ENCODE measurements at places on chromosomes 5 and 9. TPM values are rescaled to one million over a fixed set of nuclear protein-coding genes. Genes with fewer than 3 reads are reported as not detected.

Gene HTR1A
- not detected for total RNA-seq

Gene TMED7
- 148 TPM for total RNA-seq

Gene SV2C
- under 0.01 TPM for total RNA-seq

Gene TSSK1B
- total RNA-seq, result 0.13 TPM

Gene PHF24
- total RNA-seq, result 0.13 TPM

Gene DCTN3
- 175 TPM for total RNA-seq

Gene IFNA2
- total RNA-seq, result not detected

Gene OSMR
- total RNA-seq, result 56.5 TPM

Gene PCDHA11
- 0.06 TPM for total RNA-seq

Gene ORM1
- not detected for total RNA-seq

Gene WDR70
- 35.8 TPM for total RNA-seq

Gene GNA14
- total RNA-seq, result 4.4 TPM

Gene DDX4
- total RNA-seq, result not detected

Gene AHRR
- total RNA-seq, result 28.8 TPM

Gene ARID3C
- total RNA-seq, result 0.31 TPM

Gene ANKDD1B
- 1.3 TPM for total RNA-seq

Gene FAM120A
- 110 TPM for total RNA-seq

Gene RETREG1
- total RNA-seq, result 1.1 TPM

Gene ALDH1A1
- total RNA-seq, result 46.2 TPM

Gene ANKRD31
- total RNA-seq, result 0.13 TPM

Gene TTC39B
- 33.0 TPM for total RNA-seq

Gene NR2F1
- total RNA-seq, result 5.2 TPM

Gene IFNB1
- total RNA-seq, result not detected

All from aortic smooth muscle cell (primary cell).